LoVo (cell line): ENCODE measurements at places on chromosomes 2 and 18.

DNA sequence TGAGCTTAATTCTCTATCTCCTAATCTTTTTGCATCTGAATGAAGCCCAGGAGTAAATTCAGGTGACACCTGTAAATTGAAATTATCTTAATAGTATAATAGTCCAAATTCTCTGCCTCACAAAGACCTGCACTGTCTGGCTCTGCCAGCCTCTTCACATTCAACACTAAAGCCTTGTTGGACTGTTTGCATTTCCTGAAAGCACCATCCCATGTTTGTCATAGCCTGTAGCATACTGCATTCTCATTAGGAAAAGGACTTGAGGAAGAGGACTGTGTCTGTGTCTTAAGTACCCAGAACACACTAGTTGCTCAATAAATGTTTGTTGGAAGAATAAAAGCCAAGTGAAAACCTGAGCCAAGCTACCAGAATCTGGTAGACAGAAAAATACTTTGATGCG lies 42.9 kb upstream of the GRHL1 start:
- DNase-seq = no peak

DNA sequence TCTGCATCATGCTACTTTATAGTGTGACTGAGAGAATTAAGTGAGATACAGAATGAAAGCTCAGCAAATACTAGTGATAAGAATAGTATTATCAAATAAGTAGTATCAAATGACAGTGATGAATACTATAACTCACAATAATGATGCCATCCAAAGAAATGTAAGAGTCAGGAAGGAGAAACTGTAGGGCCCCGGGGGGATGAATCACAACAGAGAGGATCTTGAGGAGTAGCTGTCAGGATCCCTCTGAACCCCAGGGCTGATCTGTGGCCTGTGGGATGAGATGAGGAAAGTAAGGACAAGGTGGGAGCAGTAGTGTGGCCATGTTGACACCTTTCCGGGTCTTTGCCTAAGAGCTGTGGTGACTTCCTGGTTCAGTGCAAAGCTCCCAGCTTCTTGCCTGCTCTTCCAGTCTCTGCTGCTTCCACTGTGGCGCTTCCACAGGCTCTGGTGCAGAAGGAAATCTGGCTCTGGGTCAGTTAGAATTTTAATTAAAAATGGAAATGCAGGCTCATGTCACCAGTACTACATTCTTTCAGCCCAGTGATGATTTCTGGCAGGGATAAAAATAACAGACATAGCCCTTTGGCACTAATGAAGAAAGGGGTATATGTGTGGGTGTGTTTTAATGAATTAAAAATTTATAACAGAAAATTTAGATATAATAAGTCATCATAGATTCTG lies 166.9 kb downstream of the MYO3B start:
- no peak for DNase-seq

GRCh38 chr18:2573408-2573807 lies 2.1 kb downstream of the NDC80 start:
- DNase-seq = no peak

GRCh38 chr2:45765728-45766254 lies 114.3 kb downstream of the PRKCE start:
- DNase-seq = no peak

DNA sequence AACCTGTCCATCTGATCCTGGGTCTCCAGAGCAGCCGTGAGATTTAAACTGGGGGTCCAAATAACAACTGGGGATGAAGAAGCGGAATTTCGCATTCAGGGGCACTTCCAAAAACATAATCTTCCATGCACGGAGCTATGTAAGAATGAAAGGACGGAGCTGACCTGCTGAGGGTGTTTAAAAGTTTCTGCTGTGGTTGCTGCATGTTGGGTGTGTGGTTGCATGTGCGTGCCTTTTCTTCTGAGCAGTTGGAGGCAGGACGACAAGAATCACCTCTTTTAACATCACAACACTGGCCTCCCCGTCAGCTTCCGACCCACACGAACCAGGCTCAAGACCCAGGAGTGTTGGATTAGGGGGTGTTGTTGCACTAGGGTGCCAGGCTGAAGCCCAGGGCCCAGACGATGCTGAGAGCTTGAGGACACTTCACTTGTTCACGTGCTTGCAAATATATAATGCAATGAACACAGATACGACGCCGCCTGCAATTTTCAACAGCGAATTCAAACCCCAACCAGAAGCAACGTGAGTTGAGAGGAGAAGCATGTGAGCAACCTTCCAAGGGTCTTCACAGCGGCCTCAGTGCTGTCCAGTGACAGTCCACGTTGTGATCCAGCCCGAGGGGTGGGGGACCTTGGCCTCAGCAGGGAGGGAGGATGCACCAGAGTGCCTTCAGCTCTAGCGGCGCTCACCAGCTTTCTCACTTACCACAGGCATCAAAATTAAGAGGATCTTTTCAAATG lies 76.0 kb upstream of the SALL3 start:
- no peak for DNase-seq

DNA sequence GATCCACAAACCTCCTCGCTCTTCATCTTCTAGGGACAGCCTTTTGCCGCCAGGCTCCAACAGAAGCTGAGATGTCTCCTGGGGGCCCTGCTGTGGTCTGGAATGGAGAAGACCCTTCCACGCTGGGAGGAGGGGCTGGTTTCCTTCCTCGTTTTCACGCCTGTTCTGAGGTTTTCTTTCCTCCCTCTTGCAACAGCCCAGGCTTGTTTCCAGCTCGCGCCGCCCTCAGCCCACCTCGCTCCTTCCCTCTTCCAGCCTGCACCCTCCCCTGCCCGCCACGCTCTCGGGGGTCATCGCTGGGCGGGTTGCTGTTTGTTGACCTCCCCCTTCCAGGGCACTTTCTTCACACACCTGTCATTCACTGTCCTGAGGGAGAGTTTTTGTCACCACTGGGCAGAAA lies 55.4 kb downstream of the VAPA start:
- DNase-seq = no peak

GRCh38 chr18:55990186-55990585 lies 402.2 kb upstream of the TCF4 start:
- DNase-seq = no peak

DNA sequence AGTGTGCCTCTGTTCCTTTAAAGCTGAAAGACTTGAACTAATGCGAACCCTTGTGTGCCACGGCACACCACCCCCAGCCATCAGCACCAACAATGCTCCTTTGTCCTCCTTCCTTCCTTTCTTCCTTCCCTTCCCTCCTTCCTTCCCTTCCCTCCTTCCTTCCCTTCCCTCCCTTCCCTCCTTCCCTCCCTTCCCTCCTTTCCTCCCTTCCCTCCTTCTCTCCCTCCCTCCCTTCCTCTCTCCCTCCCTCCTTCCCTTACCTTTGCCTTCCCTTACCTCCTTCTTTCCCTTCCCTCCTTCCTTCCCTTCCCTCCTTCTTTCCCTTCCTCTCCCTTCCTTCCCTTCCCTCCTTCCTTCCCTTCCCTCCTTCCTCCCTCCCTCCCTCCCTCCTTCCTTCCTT lies 208.3 kb upstream of the PXDN start:
- no peak for DNase-seq
